ENCODE measurements at places on chromosomes 3 and 15. TPM values are rescaled to one million over a fixed set of nuclear protein-coding genes. Genes with fewer than 3 reads are reported as not detected.

Gene C3orf22
- not detected for total RNA-seq

DNA sequence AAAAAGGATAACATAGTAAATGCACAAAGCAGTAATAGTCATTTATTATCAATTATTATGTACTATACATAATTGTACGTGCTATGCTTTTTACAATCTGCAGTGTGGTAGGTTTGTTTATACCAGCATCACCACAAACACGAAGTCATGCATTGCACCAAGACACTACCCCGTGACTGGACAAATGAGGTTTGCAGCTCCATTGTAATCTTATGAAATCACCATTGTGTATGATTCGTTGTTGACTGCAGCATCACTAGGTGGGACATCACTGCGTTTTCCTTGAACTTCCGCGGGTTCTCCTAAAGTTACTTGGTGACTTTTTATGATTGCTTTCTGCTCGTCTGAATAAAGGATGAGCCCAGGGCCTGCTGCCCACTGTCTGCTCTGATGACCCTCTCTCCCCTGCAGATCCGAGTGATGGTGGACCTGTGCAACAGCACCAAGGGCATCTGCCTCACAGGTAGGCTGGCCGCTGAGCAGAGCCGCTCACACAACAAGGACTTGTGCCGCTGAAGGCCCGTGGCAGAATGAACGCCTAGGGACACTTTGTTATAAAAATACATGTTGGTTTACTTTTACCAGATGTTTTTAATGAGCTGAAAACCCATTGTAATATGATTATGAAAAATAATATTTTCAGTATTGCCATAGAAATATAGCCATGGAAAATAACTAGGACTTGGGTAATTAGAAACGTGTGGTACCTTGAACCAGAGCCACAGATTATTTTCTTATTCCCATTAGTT is 35.8 kb downstream of the GLDN start:
- H3K27ac ChIP-seq: no peak overlapping the region
- no peak for DNase-seq
- H3K36me3 ChIP-seq: no peaks in the 10 kb centered on the region

- DNase-seq: no peak
- no peaks in the 10 kb centered on the region for H3K36me3 ChIP-seq
- no peak overlapping the region for H3K27ac ChIP-seq
- H3K4me3 ChIP-seq: no peak overlapping the region
These were observed 19.9 kb upstream of the POLR2M start for GRCh38 chr15:57686657-57687056.

- DNase-seq: peak; percentile 89
- H3K4me1 ChIP-seq: peaks cover 19% of the 10 kb centered on the region
- H3K36me3 ChIP-seq: no peaks in the 10 kb centered on the region
- peaks cover 39% of the 10 kb centered on the region for H3K27me3 ChIP-seq
These were observed 84.4 kb downstream of the SEMA5B start for GRCh38 chr3:122942937-122943827.

- H3K36me3 ChIP-seq: no peaks in the 10 kb centered on the region
- DNase-seq: no peak
- H3K4me1 ChIP-seq: peaks cover 23% of the 10 kb centered on the region
- H3K4me3 ChIP-seq: no peak overlapping the region
- H3K27ac ChIP-seq: no peak overlapping the region
These were observed 45.3 kb upstream of the MAGEF1 start for GRCh38 chr3:184757022-184757651.

All from neural progenitor cell (in vitro differentiated cells).